ENCODE measurements at places on chromosomes 3 and 15.
A peak's percentile ranks its signal among the peaks of the same experiment; 100 is the strongest.

- DNase-seq, result no peak
Observed at GRCh38 chr15:34043813-34044212, 4.8 kb upstream of the AVEN start.

DNA sequence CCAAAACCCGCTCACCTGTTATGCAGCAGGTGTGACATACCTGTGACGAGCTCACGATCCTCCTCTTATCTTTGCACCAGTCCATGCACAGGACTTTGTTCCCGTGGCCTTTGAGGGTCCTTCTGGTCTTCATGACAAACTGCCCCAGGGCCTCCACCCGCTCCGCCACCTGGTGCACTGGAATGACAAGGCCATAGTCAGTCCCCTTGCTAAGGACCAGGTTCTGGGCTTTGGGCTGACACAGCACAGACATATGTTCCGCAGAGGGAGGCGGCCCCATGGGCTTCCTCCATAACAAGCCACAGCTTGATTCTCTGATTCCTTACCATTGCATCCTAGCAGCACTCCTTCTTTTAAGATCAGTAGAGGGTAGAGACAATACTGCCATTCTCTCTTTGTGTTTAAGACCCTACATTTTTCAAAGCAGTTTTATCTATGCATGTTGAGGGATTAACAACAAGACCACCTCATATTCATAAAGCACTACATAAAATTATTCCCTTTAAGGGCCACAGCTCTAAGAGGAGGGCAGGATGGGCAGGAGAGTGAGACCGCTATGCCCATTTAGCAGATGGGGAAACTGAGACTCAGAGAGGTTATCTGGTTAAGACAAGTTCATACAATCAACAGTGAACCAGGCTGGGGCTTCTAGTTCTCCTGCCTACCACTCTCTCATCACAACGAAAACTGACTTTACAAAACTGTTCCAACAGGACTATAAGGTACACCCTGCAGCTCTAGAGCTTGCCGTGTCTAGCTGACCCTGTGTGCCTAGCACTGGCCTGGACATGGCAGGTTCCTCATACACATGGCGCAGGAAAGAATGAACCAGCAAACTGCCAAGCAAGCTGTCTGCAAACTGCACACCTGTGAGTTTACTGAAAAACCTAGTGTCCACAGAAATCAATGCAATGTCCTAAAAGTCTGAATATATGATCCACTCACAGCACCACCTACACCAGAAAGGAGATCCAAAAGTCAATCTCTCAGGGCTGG is 37.0 kb downstream of the GNB5 start:
- DNase-seq, result no peak

- DNase-seq, result no peak
Observed at GRCh38 chr3:18752273-18752934, 327.3 kb upstream of the SATB1 start.

GRCh38 chr3:42640771-42641370 is 12.6 kb upstream of the ZBTB47 start:
- DNase-seq, result no peak

DNA sequence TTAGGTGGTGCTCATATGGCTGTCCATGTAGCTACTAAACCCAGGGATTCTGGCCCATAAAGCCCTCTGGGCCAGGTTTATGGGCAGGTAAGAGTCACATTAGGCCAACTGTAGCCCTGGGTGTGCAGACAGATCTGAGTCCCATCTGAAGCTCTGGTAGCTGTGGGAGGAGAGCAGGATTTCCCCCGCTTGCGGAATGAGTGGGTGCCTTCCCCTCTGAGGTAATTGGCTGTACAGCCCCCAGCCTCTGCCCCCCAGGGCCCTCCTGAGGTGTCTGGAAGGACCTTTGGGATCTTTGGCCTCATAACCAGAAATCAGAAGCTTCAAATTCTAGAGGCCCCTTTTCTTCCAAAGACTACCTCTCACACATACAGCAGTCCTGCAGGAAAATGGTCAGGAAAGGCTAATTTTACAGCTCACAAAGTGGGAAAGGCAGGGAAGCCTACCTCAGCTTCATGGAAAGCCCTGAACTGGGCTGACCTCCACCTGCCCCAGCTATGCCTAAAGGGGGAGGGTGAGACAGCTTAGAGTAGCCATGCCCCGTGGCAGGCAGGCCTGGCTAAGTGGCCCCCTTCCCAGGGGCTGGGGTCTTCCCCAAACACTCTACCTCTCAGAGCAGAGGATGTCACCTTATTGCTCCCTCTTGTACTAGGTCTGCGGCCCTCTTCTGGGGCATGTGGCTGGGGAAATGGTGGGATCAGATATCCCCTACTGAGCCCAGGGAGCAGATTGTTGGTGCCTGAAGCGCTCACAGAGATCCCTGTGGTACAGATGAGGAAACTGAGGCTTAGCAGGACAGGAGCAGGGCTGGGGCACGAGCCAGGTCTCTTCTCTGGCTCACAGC is 16.8 kb downstream of the HEMK1 start:
- DNase-seq, result no peak

DNA sequence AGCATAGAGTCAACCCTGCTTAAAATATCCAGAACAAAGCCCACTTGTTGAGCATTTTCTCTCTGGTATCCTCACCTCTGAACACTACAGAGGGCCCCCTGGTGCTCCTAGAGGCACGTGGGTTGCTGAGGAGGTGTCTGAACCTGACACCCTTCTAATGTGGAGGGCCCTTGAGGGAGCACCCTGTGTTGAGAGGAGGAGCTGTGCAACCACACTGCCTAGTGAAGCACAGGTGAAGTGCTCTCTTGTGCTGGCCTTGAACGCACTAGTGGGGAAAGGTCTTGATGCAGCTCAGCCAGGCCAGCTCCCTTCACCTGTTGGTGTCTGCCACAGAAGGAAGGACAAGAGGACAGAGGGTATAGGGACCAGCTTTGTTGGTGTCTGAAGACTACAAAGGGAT is 51.9 kb downstream of the CCK start:
- no peak for DNase-seq

GRCh38 chr15:49330166-49330565 is 92.9 kb upstream of the FGF7 start:
- no peak for DNase-seq

DNA sequence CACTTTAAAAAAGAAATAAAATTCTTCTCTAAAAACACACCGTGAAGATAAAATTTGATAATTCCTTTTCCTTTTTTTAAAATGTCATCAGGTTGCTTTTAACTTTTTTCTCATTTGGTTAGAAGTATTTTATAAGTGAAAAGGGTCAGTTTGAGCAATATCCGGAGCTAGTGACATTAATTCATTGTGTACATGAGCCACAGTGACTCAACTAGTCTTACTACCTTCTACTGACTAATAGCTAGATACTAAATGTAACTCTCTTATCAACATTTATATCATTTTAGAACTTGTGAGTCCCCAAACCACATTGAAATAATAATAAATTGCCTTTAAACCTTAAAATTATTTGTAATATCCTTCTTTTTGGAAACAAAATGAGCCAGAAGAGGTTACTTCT is 101.2 kb upstream of the ZBTB20 start:
- no peak for DNase-seq

GRCh38 chr3:40043444-40043755 is 234.0 kb downstream of the MYRIP start:
- DNase-seq, result no peak

DNA sequence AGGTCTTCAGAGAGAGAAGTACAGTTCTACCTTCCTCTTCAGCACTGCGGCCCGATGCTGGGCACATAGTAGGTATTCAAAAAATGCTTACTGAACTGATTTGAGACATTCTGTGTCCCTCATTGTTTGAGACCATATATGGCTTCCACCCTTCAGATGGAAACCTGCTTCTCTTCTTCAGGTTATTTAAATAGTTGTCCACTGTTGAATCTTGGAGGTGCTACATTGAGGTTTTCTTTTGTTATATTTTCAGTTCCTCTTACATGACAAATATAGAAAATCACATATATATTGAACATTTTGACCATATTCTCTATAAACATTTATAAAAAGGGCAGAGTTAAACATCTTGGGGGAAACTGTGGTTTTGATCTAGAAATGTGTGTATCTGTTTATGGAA is 200.2 kb upstream of the LRRC3B start:
- no peak for DNase-seq

DNA sequence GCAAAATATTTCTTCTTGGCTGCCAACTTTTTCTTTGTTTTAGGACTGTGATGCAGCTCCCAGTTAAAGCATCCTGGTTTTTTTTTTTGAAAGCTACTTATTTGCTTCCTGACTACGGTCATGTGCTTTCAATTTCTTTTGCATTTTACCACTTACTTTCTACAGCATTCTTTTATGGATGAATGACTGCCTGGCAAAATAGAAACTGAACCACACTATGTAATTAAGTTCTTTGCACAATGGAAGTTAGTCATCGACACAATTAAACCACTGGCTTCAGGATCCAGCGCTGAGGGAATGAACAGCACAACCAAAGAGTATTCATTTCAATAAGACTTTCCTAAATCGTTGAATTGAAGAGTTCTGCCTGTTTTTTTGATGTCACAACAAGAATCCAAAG is 82.2 kb upstream of the EPHA3 start:
- no peak for DNase-seq

GRCh38 chr3:175426805-175427204 is 567.7 kb downstream of the NAALADL2 start:
- DNase-seq, result no peak

- DNase-seq, result no peak
Observed at GRCh38 chr3:105448338-105448982, 81.8 kb downstream of the ALCAM start.

- peak; percentile 17 for DNase-seq
Observed at GRCh38 chr15:74901612-74902063, 5.0 kb downstream of the FAM219B start.

GRCh38 chr3:129793942-129794310 is 99.6 kb downstream of the TMCC1 start:
- no peak for DNase-seq

DNA sequence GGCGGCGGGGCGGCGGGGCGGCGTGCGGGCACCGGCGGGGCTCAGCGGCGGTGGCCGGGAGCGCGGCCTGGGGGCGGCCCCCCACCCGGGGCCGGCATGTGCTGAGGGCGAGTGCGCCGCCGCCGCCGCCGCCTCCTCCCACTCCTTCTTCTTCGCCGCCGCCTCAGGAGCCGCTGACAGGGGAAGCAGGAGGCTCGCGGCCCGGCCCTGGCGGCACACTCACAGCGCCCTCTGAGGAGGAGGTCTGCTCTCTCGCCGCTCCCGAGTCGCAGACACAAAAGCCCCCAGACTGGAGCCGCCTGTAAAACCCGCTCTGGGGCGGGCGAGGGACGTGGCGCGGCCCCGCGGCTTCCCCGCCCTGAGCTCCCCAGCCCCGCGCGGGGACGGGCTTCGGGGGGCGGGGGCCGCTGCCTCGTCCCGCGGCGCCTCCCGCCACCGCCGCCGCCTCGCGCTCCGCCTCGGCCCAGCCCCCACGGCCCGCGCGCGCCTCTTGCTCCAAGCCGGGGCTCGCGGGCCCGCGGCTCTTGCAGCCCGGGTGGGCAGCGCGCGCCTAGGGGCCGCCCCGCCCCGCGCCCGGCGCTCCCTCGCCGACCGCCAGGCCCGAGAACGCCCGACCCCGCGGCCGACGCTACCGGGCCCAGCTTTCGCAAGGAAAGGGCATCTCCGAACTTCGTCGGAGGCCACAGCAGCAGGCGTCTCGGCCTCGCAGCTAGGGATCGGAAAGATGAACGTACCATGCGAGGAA is at the start of gene PYGO1:
Gene PYGO1, minus strand, starts transcription at position 276 of the 745 bp plus-strand sequence. CDS start 462 bp downstream, outside the sequence.
- no peak for DNase-seq

GRCh38 chr3:180749322-180749721 is 70.0 kb upstream of the CCDC39 start:
- no peak for DNase-seq

DNA sequence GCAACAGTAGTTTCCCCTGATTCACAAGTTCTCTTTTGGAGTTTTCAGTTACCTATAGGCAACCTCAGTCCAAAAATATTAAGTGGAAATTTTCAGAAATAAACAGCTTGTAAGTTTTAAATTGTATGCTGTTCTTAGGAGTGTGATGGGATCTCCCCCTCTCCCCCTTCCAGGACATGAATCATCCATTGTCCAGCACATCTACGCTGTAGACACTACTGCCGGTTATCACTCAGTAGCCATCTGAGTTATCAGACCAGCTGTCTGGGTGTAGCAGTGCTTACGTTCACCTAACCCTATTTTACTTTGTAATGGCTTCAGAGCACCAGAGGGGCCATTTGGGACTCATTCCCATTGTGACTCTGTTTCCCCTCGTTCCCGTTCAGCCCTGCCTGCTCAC is 96.7 kb upstream of the PLXNA1 start:
- no peak for DNase-seq

- DNase-seq, result no peak
Observed at GRCh38 chr3:143586576-143586975, 261.7 kb downstream of the SLC9A9 start.

DNA sequence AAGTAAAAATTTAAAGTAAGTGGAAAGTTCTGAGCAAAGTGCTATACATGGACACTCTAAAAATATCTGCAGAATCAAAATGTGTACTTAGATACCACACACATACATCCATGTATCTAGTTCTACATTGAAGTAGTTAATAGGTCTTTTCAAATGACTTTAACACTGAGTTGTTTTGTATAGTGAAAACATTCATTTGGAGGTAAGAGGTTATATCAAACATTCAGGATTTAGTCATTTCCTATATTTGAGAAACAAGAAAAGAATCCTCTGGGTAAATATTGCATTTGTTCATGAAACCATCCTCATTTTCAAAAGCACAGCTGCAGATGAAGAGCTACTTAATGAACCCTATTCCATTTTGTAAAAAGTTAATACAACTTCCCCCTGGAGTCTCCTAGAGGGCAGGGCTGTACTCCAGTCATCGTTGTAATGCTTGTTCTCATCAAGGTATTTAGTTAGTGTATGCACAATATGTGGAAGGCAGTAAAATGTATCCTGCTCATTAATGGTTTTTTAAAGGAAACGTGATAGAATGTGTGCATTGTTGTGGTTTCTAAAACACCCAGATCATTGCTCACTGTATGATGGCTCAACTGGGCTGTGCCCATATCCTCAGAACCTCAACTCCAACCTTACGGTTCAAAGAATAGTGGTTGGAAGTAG is 26.2 kb downstream of the ARPP21 start:
- DNase-seq, result no peak

DNA sequence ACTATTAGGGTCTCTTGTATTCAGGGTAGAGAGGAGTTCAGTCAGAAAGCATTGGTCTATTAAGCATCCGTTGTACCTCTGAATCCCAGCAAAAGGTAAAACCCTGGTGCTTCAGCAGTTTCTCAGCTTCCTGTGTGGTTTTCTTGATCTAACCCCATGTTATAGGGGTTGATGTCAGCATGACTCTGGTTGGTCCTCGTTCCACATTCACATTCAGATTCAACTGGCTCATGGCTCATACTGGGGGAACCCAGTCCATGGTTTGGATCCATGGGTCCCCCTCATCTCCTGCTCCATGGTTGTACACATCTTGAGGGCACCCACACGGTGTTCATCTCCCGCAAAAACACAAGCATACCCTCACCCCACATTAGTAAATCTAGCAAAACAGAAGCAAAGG is 47.7 kb upstream of the C2CD4B start:
- no peak for DNase-seq

DNA sequence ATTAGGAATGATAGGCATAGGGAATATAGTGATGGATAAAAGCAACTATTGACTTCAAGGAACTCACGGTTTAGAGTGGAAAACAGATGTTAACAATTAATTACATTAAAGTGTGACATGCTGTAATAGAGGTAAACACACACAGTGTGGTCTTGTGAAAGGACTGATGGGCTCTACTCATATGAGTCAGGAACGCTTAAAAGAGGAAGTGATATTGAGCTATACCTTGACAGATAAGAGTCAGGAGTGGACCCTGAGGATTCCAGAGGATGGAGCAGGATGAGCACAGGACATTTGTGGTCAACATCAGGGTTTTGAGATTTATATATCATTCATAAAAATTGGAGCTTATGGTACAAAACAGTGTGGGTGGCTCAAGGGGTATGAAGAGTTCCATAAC is 11.0 kb downstream of the EXOG start:
- DNase-seq, result no peak

GRCh38 chr3:167115331-167115934 is 264.7 kb downstream of the ZBBX start:
- DNase-seq, result no peak
